ENCODE measurements at places on chromosomes 13 and 19.

DNA sequence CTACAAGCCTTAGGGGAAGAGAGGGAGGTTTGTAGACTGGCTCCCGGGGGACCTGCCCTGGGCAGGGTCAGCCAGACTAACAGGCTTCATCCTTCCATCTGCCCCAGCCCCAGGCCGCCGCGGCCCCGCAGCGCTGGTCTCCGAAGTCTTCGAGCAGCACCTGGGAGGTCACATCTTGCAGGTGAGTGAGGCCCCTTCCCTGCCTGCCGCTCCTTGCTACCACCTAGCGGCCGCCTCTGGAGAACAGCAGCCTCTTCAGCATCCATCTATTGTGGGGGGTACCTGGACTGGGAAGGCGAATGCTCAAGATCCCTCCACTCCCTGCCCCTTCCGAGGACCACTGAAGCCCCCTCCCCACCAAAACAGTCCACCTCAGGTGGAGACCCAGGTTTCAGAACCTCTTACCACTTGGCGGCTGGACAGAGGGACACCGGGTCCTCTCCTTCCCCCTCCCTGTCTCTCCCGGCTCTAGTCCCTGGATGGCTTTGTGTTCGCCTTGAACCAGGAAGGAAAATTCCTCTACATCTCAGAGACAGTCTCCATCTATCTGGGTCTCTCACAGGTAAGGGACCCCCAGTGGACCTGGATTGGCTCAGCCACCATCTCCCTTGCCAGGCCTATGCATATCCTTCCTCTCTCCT, 12.7 kb downstream of the NPAS1 start:
- DNase-seq = peak; percentile 70

- no peak for DNase-seq
Observed at GRCh38 chr13:34738254-34738992, 203.6 kb upstream of the NBEA start.

DNA sequence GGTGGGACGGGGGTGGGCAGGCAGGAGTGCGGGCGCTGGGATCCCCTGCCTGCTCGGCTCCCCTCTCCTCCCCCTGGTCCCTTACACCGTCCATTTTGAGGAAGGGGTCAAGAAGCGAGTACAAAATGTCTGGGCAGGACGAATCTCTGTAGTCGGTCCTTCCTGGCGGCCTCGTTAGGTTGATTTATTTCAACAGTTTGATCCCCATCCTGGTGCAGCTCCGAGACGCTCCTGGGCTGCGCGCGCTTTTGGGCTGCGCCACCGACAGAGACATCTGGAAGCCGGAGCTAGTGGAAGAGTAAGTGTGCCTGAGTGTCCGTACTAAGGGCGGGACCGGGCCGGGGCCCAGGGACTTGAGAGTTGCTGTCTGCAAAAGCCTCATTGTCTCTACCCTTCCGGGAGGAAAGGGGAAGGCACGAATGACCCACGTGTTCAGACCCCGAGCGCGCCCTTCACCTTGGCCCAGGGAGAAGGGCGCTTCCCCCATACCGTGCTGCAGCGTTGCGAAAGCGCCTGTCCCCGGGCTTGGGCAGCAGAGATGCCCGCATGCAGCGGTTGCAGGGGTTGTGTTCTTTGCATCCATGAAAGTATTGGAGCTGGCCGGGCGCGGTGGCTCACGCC, 1.8 kb downstream of the ZNF114 start:
- peak; percentile 15 for DNase-seq

DNA sequence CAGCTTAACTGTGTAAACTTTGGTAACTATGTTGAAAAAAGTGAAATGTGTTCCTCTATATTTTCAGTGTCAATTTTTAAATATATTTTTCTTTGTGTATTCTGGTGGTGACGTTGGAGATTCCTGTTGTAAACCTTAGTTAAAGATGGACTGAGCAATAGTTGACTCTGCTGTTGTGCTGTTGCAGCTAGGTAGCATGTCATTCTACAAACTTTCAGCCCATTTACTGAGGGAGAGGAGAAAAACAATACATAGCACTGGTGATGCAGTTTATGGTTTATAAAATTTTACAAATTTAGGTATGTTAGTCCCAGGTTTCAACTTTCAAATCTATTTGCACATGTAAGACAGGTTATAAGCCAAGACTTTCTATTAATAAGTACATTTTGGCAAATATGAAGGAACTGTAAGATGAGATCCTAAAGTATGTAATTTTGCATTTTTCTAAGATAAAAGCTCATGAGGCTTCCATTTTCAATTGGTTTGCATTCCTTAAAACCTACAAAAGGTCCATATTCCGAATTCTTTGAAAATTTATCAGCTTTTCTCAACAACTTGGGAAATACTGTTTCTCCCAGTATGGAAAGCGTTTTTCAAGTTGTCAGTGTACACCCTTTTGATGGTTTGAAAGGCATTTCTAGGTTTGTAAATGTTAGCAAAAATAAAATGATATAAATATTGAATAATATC, 1.5 kb downstream of the NDFIP2 start:
- DNase-seq = no peak

- no peak for DNase-seq
Observed at GRCh38 chr13:70172946-70173597, 64.8 kb upstream of the KLHL1 start.

Measured in activated naive CD4-positive, alpha-beta T cell treated with anti-CD3 and anti-CD28 coated beads, Interleukin-2, amount 50 U/mL, for 16 hours (primary cell).